Central memory CD4-positive, alpha-beta T cell (primary cell): ENCODE measurements at places on chromosomes 7 and 10.

DNA sequence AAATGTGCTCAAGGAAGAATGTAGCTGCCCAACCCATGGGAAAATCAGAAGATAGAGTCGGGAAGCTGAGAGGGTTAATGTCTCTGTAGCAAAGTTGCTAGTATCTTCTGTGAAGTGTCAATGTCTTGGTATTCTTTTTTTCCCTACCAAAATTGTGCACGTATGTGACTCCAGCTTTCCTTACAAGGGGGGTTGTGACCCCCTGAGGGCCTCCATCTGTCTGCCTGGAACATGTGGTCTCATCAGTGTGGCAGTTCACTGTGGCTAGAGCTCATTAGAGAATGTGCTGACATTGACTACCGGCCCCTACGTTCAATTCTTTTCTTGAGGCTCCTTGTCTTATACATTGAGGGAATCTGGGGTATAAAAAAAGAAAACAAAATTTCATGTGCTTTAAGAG is 725.2 kb upstream of the CELF2 start:
- no peak for DNase-seq

DNA sequence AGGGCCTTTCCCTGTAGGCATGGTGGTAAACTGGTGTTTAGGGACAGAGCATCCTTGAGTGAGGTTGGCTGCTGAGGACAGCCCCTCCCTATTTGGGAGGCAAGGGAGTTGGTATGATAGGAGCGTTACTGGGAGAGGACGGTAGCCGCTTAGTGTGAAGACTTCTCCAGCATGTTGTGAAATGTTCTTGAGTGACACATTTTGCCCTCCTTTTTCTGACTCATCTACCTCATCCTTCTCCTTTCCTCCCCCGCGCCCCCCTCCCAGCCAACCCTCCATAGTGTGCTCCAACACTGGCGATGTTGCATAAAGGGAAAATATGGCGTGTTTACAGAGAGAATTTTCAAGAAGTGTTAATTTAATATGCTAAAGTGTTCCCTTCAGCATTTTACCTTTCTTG is 645.0 kb upstream of the GALNT17 start:
- DNase-seq: no peak

GRCh38 chr10:131961047-131961776 is 20.5 kb downstream of the BNIP3 start:
- DNase-seq: no peak

- no peak for DNase-seq
These were observed 51.9 kb downstream of the GNA12 start for GRCh38 chr7:2792235-2792634.

DNA sequence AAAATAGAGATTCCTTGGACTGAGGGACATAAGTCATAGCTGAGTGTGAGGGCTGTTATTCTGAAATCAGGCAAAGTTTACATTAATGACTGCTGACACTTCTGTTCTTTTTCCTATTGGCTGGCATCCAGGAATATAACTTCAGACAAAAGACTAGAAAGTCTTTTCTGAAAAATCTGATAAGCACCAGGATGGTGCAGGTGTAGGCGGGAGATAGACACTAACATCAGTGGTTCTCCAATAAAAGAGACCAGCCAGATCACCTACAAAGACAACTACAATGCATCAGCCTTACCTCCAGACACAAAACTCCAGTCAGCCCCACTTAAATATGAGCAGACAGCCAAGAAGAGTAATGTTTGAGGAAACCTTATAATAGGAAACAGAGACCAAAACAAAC is 168.3 kb upstream of the LRGUK start:
- no peak for DNase-seq

DNA sequence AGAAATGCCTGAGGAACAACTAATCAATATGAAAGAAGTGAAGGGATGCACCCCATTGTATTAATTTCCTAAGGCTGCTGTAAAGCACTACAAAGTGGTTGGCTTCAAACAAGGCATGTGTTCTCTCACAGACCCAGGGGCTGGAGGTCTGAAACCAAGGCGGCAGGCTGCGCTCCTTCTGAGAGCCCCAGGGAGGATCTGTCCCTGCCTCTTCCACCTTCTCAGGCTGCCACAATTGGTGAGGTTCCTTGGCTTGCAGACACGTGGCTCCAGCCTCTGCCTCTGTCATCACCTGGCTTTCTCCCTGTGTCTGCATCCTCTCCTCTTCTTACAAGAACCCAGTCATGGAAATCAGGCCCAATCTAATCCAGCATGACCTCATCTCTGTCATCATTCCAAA is 110.1 kb downstream of the TNS3 start:
- DNase-seq: no peak

DNA sequence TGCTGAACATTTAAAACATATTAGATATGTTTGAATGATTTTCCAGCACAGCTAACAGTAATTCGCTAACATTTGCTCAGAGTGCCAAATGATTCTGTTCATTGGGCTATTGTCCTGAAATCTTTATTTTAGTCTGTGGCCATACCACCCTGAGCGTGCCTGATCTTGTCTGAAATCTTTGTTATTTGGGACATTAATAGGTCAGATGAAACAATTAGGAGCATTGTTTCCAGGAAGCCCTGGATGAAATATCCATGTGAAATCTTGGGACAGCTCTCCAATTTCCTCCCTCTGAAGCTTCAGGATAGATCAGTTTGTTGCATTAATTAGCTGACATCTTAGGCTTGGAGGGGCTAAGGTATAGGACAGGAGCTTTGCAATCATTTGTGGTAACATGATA is 512.0 kb downstream of the KIF20B start:
- DNase-seq: no peak

GRCh38 chr7:112873831-112874553 is 83.8 kb upstream of the TMEM168 start:
- no peak for DNase-seq

DNA sequence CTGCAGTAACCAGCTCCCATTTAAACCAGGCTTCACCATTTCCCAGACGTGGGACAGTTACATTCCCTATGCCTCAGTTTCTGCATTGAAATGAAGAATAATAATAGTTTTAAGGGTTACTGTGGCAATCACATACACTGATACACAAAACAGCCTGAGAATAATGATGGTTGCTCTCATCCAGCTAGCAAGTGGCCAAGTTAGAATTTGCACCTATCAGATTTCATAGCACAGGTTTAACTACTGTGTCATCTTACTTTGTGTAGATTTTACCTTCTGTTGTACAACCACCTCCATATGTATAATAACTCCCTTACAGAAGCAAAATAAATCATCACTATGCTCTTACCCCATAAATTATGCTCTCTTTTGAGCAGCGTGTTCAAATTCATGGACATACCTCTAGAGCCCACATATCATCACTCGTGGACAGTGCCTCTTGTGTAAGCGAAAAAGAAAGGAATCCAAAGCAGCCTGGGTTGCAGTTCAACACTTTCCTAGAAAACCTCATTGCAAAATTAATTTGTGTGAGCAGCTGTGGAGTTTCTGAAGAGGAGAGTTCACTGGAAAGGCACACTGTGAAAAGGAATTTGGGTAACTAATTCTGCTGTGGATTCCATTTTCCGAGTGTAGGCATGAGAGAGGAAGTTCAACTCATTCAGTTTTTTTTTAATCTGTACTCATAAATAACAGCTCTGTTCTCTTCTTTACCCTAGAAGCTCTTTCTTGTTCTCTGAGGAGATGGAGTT is 492.5 kb downstream of the ARL4A start:
- DNase-seq: no peak

- no peak for DNase-seq
These were observed 176.3 kb downstream of the RPS24 start for GRCh38 chr10:78209970-78210369.

DNA sequence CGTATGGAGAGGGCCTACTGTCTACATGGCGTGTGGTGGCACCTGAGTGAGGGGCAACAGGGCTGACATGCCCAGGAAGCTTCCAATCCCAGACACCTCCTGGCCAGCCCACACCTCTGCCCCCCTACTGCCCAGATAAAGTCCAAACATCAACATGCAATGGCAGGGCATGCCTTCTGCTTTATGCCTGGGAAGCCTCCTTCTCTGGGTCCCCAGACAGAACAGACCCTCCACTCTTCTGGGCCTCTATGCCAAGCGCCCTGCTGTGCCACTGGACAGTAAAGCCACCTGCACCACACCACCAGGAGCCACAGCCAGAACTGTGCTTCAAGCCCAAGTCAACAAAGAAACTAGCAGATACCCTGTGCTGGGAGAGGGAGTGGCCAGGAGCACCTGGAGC is 12.5 kb downstream of the TMEM72 start:
- no peak for DNase-seq

- no peak for DNase-seq
These were observed 165.4 kb downstream of the GLI3 start for GRCh38 chr7:42071372-42072261.

GRCh38 chr10:94174838-94175237 is 181.1 kb downstream of the PLCE1 start:
- DNase-seq: no peak

GRCh38 chr10:75070961-75071428 is 40.5 kb upstream of the SAMD8 start:
- DNase-seq: no peak

GRCh38 chr10:80487791-80488538 is 33.9 kb downstream of the TSPAN14 start:
- peak; percentile 75 for DNase-seq

GRCh38 chr7:111067251-111067650 is 23.7 kb upstream of the LRRN3 start:
- DNase-seq: no peak

- DNase-seq: no peak
These were observed 4.9 kb upstream of the OPTN start for GRCh38 chr10:13095094-13095493.

DNA sequence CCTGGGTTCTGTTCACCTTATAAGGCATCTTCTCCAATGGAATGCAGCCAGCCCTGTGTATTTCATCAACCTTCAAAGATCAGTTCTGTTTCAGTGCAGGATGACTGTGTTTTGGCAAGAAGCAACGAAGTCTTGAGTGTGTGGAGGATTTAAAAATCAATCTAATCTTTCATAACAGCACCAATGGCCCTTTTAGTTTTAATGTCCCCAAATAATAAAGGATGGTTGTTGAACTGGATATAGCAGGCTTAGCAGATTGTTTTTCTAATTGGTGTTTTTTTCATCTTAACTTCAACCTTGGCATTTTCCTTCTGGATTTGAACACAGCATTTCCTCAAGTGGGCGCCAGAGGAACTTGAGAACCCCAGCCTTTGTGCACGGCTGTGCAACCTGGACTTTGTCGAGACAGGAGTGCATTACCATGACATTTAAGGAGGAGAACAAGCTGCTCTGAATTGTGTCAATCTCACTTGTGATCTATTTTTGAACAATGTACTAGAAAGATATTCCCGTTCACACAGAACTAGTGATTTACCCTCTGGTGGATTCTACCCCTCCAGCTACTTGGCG is 313.3 kb upstream of the AKR1E2 start:
- DNase-seq: no peak

DNA sequence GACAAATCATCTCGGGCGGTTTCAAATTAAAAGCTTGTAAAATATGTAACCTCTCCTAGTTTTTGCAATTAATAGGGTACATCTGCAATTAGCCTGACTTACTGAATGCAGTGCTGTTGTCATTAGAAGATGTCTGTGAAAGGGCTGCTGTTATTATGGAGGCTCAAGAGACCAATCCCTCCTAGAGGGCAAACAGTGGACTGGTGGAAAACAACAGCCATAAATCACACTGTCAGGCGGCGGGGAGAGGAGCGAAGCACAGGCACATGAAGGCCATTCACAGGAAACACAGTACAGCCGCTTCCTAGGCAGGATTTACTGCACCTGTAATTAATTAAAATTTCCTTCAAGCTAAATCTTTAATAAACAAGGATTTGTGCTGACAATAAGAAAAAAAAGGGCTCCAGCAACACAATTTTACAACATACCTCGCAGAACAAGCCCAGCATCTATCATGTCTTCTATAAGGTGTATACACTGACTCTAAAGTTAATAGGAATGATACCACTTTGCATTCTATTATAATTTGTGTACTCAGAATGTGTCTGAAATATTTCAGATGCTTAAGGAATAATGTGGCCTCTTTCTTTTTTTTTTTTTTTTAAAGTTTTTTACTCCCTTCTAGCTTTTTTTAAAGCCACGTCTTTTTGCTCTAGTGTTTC is 50.7 kb downstream of the ERCC6 start:
- DNase-seq: no peak

DNA sequence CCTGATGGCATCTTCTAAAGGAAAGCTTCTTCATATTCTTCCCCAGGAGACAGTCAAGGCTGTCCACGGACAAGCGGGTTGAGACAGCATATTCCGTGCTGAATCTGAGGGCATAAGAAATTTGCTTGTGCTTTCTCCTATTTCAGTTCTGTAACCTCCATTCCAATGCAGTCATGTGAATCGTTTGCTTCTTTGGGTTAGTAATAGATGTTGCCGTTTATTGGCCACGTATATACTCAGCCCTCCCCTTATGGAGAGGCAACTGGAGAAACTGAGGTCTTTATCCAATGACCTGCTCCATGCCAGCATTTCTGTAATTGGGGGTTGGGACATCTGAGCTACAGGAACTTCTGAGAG is 38.9 kb downstream of the LYZL1 start:
- DNase-seq: no peak

DNA sequence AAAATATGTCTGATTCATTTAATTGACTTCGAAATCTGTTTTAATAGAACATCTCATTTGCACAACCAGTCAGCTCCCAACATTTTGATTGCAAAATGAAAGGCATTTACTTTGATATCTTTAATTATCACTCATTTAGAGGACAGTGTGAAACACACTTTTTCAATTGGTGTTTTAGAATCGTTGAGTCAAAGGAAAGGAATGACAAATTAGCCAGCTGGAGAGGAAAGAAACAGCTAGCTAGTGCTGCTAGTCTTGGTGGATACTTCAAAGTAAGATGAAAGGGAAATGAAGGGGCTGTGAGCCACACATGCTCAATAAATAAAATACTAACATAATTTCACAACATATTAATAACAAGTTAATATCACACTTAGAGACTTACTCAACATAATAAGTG is 570.2 kb downstream of the PHTF2 start:
- no peak for DNase-seq

DNA sequence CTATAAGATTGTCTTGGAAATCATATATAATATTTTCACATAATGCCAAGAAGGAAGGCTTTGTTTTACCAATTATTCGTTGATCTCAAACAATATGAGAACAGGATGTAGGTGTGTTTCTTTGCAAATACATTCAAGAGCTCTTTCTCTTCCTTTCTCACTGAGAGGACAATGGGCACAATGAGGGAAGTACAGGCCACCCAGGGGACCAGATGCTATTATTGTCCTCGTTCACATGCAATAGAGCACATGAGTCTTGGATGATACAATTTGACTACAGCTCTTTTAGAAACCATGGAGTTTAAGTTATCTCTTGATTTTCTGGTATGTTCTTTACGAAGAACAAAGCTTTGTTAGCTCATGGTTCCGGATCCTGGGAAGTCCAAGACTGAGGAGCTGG is 323.7 kb upstream of the KLF6 start:
- DNase-seq: no peak

DNA sequence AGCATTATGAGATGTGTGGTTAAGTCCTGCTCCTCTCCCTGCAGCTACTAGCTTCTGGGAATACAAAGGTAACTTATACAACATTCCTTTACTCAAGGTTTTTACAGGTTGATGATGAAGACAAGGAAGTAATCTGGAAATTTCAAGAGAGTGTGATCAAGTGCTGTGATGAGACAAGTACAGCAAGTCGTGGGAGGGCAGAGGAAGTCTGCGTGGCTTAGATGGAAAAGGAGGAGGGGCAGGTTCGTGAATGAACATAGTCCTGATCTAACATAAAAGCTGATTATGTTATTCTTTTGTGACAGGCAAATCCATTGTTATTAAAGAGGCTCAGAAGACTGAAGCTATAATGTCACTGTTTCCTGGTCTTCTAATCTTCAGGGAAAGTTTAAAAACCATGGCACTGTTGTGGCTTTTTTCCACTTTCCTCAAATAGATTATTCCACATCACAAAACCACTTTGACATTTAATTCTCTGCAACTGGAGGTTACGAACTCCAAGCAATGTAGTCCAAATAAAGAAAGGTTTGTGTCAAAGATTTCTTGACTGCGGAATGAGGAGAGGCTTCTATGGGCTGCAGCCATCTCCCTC is 84.1 kb downstream of the CPXM2 start:
- DNase-seq: no peak
